ENCODE measurements at places on chromosomes 5 and 9. TPM values are rescaled to one million over a fixed set of nuclear protein-coding genes. Genes with fewer than 3 reads are reported as not detected.

PHF24 gene
- 0.16 TPM for total RNA-seq

CDKN2A gene
- 21.8 TPM for total RNA-seq

HK3 gene
- not detected for total RNA-seq

LCN9 gene
- total RNA-seq, result not detected

IL33 gene
- total RNA-seq, result 73.9 TPM

KDM4C gene
- total RNA-seq, result 25.1 TPM

ZNF300 gene
- total RNA-seq, result 8.1 TPM

TNC gene
- total RNA-seq, result 8.3 TPM

MYMK gene
- total RNA-seq, result not detected

HRCT1 gene
- total RNA-seq, result 0.81 TPM

SAXO1 gene
- total RNA-seq, result 0.18 TPM

PCDHGB3 gene
- total RNA-seq, result 9.6 TPM

SLC6A18 gene
- not detected for total RNA-seq

BASP1 gene
- 18.5 TPM for total RNA-seq

MEIKIN gene
- total RNA-seq, result not detected

SKP2 gene
- total RNA-seq, result 36.3 TPM

PCDHGC3 gene
- total RNA-seq, result 53.7 TPM

SIMC1 gene
- 1.8 TPM for total RNA-seq

FGF1 gene
- total RNA-seq, result 1.2 TPM

PDZD2 gene
- total RNA-seq, result under 0.01 TPM

FBP1 gene
- not detected for total RNA-seq

FAT2 gene
- total RNA-seq, result 0.08 TPM

KYAT1 gene
- total RNA-seq, result 5.3 TPM
